ENCODE measurements at places on chromosomes 16 and 17. TPM values are rescaled to one million over a fixed set of nuclear protein-coding genes. Genes with fewer than 3 reads are reported as not detected.

CDIPT gene
- total RNA-seq = 46.3 TPM

GRCh38 chr16:11990702-11991390, 14.3 kb downstream of the SNX29 start:
- no peak overlapping the region for H3K4me3 ChIP-seq
- no peak overlapping the region for H3K27ac ChIP-seq
- no peak for DNase-seq
- no peaks in the 10 kb centered on the region for H3K36me3 ChIP-seq

- H3K4me3 ChIP-seq = no peak overlapping the region
- H3K27me3 ChIP-seq = peaks cover 49% of the 10 kb centered on the region
- DNase-seq = no peak
- peaks cover 4% of the 10 kb centered on the region for H3K4me1 ChIP-seq
These were observed 188.7 kb upstream of the TNRC6C start for GRCh38 chr17:77769762-77770161.

GRCh38 chr17:58341861-58342475, 10.0 kb downstream of the SUPT4H1 start:
- H3K4me1 ChIP-seq = no peaks in the 10 kb centered on the region
- H3K27me3 ChIP-seq = peaks cover 4% of the 10 kb centered on the region
- no peak overlapping the region for H3K27ac ChIP-seq
- no peak for DNase-seq
- H3K4me3 ChIP-seq = no peak overlapping the region

GID4 gene
- total RNA-seq = 10.2 TPM

- no peaks in the 10 kb centered on the region for H3K27me3 ChIP-seq
- H3K4me3 ChIP-seq = peak overlapping the region; percentile 77
- DNase-seq = no peak
- peaks cover 4% of the 10 kb centered on the region for H3K36me3 ChIP-seq
- H3K4me1 ChIP-seq = peaks cover 25% of the 10 kb centered on the region
- H3K27ac ChIP-seq = peak overlapping the region; percentile 100
These were observed 1.2 kb upstream of the ZKSCAN2 start for GRCh38 chr16:25258861-25259179.

DNA sequence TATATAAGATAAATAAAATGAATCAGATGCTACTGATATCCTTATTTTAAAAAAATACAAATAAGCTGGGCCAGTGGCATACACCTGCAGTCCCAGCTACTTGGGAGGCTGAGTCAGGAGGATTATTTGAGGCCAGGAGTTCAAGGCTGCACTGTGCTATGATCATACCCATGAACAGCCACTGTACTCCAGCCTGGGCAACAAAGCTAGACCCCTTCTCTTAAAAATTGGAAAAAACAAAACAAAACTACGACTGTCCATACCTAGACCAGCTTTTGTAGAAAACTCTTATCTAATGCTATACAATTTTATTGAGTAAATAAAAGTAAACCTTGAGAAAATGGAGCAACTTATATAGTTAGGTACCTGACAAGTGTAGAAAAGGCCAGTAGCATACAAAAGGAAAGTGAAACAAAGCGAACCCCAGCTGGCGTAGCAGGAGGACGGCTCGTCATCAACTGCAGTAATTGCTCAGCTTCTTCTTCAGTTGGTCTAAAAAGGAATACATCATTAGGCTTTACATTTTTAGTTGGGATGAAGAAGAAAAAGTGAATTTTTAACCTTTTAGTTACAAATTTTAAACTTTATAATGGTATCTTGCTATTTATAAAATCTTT, 23.6 kb downstream of the INTS2 start:
- H3K4me1 ChIP-seq = no peaks in the 10 kb centered on the region
- no peak overlapping the region for H3K27ac ChIP-seq
- H3K36me3 ChIP-seq = peaks cover 12% of the 10 kb centered on the region
- no peak overlapping the region for H3K4me3 ChIP-seq

GRCh38 chr17:74008196-74008595, 195.3 kb upstream of the RPL38 start:
- no peak overlapping the region for H3K27ac ChIP-seq
- H3K4me1 ChIP-seq = peaks cover 3% of the 10 kb centered on the region
- no peaks in the 10 kb centered on the region for H3K36me3 ChIP-seq
- H3K27me3 ChIP-seq = peaks cover 50% of the 10 kb centered on the region

SLC2A4 gene
- total RNA-seq = 2.0 TPM

DNA sequence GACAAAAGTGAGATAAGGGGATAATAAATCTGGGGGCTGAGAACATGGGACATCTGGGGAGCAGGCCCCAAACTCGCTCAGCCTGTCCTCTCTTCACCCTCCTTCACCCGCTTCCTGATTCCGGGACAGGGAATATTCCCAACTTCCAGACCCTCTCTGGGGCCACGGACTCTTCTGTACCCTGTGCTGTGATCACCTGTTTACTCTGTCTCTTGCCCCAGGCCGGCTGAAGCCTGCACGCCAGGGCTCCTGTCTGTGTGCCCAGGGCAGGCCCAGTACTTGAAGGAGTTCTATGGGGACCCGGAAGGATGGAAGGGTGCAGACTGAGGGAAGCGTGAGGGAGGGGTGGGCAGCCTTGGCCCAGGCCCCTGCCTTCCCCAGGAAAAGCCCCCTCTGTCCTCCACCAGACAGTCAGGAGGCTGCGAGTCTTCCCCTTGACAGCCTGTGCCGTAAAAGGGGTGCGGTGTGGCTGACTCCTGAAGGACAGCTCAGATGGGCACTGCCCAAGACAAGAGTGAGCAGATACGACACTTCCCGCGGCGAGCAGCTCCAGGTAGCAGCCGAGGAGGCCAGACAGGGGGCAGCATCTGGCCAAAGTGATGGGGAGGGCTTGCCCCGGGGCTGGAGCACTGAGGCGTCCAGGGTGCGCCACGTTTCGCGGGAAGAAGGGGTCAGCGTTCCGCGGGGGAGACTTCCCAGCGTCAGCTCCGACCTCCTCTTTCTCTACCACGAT, 1.0 kb upstream of the CCNF start:
- peaks cover 11% of the 10 kb centered on the region for H3K4me1 ChIP-seq
- H3K27ac ChIP-seq = peak overlapping the region; percentile 88
- DNase-seq = peak; percentile 26
- H3K36me3 ChIP-seq = peaks cover 3% of the 10 kb centered on the region
- H3K27me3 ChIP-seq = peaks cover 17% of the 10 kb centered on the region
- H3K4me3 ChIP-seq = peak overlapping the region; percentile 66

CCDC154 gene
- total RNA-seq = 5.7 TPM

- peaks cover 9% of the 10 kb centered on the region for H3K36me3 ChIP-seq
- H3K4me3 ChIP-seq = no peak overlapping the region
- H3K4me1 ChIP-seq = peaks cover 7% of the 10 kb centered on the region
- no peak for DNase-seq
These were observed 56.4 kb downstream of the KANSL1 start for GRCh38 chr17:46136820-46137219.

GRCh38 chr17:72764632-72765041, 327.9 kb downstream of the SLC39A11 start:
- DNase-seq = no peak
- peaks cover 7% of the 10 kb centered on the region for H3K36me3 ChIP-seq
- peaks cover 9% of the 10 kb centered on the region for H3K27me3 ChIP-seq
- no peak overlapping the region for H3K4me3 ChIP-seq
- H3K4me1 ChIP-seq = no peaks in the 10 kb centered on the region

MYH8 gene
- total RNA-seq = not detected

TP53TG3B gene
- total RNA-seq = not detected

DNA sequence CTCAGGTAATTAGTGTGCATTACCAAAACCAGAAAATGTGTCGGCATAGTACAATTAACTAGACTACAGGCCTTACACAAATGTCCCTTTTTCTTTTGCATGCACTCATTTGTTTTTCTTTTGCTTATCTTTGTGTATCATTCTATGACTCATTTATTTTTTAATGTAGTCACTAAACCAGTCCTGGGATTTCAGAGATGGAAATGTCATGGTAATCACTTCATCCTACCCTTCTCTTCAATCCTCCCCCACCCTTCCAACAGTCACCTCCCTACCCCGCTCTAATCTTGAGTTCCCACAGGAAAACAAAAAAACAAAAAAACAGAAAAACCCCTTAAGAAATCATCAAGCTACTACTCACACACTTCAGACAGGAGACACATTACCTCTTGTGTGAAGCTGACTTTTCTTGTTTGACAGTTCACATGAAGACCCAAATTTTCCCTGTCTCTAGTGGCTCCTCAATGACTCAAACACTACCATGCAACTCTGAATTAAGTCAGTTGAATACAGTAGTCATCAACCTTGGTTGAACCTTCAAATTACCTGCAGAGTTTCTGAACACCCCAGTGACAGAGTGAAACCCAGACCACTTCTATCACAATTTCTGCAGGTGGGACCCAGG, 242.4 kb upstream of the SALL1 start:
- no peak overlapping the region for H3K27ac ChIP-seq
- no peak overlapping the region for H3K4me3 ChIP-seq
- H3K4me1 ChIP-seq = peaks cover 4% of the 10 kb centered on the region
- peaks cover 10% of the 10 kb centered on the region for H3K27me3 ChIP-seq
- DNase-seq = no peak
- H3K36me3 ChIP-seq = no peaks in the 10 kb centered on the region

DNA sequence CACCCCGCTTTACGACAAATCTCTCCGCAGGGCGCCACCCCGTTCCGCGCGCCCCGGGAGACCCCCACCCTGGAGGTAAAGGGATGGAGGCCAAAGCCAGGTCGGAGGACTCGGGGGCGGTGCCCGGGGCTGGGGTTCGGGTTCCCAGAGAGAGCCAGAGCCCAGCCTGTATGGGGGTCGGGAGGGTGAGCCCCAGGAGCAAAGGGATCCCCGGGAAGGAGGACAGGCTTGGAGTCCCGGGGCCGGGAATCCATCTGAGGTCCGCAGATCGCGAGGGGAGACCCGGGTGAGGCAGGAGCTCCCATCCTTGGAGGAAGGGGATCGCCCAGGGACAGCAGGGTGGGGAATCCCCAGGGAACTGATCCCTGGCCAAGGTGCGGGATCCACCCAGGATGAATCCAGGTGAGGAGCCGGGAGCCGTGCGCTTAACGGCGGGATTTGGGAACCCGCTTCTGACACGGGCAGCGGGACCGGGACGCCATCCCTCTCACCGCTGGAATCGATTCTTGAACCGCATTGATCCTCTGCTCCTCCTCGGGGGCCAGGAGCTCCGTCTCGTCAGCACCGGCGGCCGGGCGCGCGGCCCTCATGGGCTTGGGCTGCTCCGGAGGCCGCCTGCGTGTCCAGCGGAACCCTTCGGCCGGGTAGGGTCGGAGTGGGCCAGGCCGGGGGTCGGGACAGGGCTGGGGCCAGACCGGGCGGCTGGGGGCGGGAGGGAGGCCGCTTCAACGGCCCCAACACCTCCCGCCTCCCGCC, at the start of gene MMD:
TSS of gene MMD (minus strand) at position 657 of the 756 bp plus-strand sequence. CDS start at position 517, 140 bp downstream.
- H3K4me3 ChIP-seq = peak within 1 kb of the TSS; percentile 89
- peaks cover 20% of the 10 kb centered on the region for H3K36me3 ChIP-seq

DNA sequence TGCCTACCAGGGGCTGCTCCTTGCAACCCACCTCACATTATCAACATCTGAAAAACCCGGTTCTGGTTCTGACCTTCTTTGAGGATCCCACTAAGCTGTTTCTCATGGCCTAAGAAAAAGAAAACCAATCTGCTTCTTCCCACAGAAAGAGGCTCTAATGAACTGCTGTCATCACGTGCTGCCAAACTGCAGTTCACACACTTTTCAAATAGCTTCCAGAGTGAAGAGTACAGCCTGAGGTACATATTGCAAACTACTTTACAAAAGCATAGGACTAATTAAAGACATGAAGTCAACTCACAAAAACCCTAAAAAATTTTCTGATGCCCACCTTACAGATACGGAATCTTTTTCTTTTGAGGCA, 36.7 kb downstream of the SMG6 start:
- H3K27ac ChIP-seq = no peak overlapping the region
- no peak overlapping the region for H3K4me3 ChIP-seq
- H3K36me3 ChIP-seq = peaks cover 9% of the 10 kb centered on the region
- H3K4me1 ChIP-seq = no peaks in the 10 kb centered on the region

- no peak overlapping the region for H3K4me3 ChIP-seq
- H3K27me3 ChIP-seq = peaks cover 10% of the 10 kb centered on the region
- no peak for DNase-seq
These were observed 42.0 kb upstream of the ACSF3 start for GRCh38 chr16:89051521-89052166.

CCDC144A gene
- total RNA-seq = 1.2 TPM

LRRC37A3 gene
- total RNA-seq = 40.6 TPM

All from progenitor cell of endocrine pancreas (in vitro differentiated cells).